ENCODE measurements at places on chromosomes 3 and 15. TPM values are rescaled to one million over a fixed set of nuclear protein-coding genes. Genes with fewer than 3 reads are reported as not detected.

LMCD1 gene
- 34.1 TPM for total RNA-seq

ECE2 gene
- not detected for total RNA-seq

CRYBG3 gene
- total RNA-seq: 90.5 TPM

HES1 gene
- 185 TPM for total RNA-seq
